Activated CD8-positive, alpha-beta memory T cell treated with anti-CD3 and anti-CD28 coated beads for 36 hours (primary cell): ENCODE measurements at places on chromosomes 5 and 9. TPM values are rescaled to one million over a fixed set of nuclear protein-coding genes. Genes with fewer than 3 reads are reported as not detected.

Gene CLIC3
- total RNA-seq: not detected

Gene GRM6
- not detected for total RNA-seq

Gene NUDT12
- 0.96 TPM for total RNA-seq

Gene KCNIP1
- not detected for total RNA-seq

Gene OR1Q1
- not detected for total RNA-seq

Gene GABRA1
- total RNA-seq: not detected

Gene IFNA21
- not detected for total RNA-seq

Gene C1QTNF3
- 0.92 TPM for total RNA-seq

Gene FOXD4
- 0.10 TPM for total RNA-seq

Gene CTXN3
- not detected for total RNA-seq

Gene ZNF883
- 1.0 TPM for total RNA-seq

Gene SYNPO
- total RNA-seq: 0.04 TPM

Gene HSPB3
- total RNA-seq: not detected

Gene PSIP1
- total RNA-seq: 84.1 TPM

Gene SEMA5A
- not detected for total RNA-seq
